ENCODE measurements at places on chromosomes 7 and 10.

- DNase-seq, result no peak
Observed at GRCh38 chr7:15000157-15000556, 97.6 kb upstream of the DGKB start.

DNA sequence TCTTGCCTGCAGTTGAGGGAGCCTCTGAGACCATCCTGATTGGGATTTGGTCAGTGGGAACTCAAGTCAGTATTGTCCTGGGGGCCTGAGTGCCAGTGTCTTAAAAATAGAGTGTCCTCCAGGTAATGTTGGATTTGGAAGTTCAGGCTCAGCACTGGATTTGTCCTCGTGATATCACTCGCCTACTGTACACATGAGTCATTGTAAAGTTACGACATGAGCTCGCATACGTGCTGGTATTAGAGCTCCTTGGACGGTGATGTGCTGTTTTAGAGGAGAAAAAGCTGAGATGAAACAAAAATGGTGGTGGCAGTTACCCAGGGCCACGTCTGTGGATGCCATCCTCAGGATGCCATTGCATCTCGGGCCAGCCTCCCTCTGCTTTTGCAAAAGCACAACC, 78.2 kb downstream of the MGMT start:
- no peak for DNase-seq

DNA sequence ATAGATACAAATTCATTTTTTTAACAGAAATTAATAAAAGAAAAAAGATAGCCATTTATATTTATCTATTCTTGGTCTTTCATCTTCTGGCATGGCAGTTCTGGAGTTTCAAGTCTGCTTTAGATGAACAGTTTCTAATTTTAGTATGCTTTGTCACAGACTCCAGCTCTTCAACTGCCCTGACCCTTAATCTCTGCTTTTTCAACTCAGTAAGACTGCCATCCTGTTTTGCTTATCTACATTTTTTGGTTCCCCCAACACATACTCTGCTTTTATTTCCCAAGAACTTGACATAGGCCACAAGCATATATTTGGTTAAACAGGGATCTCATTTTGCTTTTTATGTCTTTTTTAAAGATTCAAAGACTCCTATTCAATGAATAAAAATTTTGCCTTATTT, 309.3 kb upstream of the KCND2 start:
- no peak for DNase-seq

DNA sequence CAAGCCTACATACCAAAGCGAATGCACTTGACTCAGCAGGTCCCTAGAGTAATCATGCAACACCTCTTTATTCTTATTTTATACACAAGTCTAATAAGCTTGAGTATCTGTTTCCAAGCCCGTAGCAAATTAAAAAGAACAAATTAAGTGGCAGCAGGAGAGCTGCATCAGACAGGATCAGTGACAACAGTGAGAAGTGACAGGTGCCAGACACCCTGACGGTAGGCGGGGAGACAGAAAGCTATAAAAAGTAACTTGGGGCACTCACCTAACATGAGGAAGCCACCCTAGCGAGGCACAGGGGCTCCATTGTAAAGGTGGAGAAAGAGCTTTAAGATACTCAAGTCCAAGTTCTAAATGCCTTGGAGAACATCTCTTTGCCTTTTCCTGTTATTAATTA, 174.2 kb downstream of the PLXNA4 start:
- DNase-seq, result no peak

DNA sequence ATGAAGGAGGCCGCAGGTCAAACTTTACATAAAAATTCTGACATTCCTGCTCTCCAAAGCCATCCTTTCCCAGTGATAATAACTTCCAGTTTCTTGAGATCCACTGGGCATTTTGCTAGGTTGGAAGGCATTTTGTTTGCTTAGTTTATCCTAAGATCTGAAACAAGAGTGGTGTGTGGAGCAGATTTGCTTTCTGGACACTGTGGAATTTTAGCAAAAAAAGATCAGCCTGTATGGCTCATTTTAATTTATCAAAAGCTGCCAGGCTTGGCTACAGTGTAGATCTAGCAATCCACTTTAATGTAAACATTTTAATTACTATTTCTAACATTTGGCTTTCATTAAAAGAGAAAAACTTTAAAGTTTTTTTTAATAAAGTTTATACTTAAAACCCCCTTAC, 124.8 kb downstream of the SAMD9 start:
- no peak for DNase-seq

- DNase-seq, result no peak
Observed at GRCh38 chr10:127427926-127428325, 121.2 kb upstream of the NPS start.

DNA sequence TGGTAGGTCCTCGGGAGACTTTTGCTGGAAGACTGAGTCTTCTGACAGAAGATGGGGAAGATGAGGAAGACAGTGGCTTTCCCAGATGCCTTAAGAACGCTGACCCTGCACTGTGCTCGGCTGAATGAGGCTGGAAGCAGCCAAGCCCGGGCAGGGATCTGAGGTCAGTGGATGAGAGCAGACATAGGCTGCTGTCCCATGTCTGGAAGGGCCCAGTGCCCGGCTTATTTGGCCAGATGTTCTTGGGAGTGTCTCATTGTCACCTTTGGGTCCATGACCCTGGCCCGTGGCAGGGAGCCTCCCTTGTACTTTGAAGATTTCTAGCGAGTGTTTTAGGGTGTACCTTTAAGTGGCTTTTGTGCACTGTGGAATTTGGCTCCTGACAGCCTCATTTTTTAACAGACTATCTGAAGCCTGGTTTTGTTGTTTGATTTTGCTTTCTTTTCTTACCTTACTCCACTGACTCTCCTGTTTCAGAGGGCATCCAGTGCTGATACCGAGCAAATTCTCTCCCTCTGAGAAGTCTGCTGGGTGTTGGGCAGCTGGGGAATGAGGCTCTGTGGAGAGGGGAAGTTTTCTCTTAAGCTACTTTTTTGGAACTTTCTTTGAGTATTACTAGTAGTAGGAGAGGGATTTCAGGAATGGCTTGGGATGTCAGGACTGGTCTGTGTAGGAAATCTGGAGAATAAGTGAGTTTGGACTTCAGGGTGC, 61.4 kb downstream of the CREB5 start:
- no peak for DNase-seq

DNA sequence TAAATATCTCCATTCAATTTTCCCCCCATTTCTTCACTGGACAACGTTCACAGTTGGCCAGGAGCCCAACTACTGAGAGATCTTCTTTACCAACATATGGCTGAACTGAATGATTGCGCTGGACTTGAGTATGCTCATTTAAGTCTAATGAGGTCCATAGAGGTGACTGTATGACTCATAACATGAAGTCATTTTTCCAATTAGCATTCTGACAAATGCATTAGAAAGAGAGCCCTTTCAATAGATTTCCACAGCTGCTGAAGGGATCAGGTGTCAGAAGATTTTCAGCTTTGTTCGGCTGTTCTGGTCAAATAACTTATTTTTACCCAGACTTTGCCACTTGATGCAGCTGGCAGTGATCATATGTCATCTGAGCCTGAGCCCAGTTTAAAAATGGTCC, 438.0 kb downstream of the ETV1 start:
- no peak for DNase-seq

DNA sequence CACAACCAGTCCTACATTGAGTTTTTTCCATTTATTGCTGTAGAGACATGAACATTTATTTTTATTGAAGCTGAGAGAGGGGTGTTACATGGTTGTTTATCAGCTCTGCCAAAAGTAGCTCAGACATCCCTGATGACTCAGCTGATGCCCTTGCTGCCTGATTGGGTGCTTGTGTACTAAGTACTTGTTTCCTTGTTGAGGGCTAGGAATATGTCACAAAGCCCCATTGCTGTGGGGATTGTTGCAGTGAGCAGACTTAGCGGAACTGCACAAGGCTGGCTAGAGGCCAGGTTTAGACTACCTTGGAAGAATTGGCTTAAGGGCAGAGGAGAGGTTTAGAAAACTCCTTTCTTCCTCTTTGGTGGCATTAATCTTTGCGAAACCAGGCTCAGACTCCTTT, 110.6 kb downstream of the AUTS2 start:
- no peak for DNase-seq

GRCh38 chr10:71459513-71459912, 62.8 kb downstream of the CDH23 start:
- DNase-seq, result no peak

- no peak for DNase-seq
Observed at GRCh38 chr10:33370434-33370930, 36.0 kb upstream of the NRP1 start.

DNA sequence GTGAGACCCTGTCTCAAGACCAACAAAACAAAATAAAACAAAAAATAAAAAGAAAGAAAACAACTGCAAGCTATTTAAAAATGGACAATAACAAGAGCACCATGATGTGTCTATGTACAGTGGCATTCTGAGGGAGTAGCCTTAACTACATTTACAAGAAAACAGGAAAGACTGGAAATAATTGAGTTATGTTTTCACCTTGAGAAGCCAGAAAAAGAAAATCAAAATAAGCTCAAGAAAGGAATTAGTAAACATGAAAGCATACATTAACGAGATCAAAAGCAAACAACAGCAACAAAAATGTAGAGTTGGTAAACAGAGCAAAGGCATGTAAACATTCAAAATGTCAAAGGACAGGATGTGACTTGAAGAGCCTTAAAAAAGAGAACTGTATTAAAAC, 36.7 kb downstream of the TEX36 start:
- no peak for DNase-seq

GRCh38 chr7:37816922-37817590, 31.3 kb upstream of the NME8 start:
- DNase-seq, result no peak

DNA sequence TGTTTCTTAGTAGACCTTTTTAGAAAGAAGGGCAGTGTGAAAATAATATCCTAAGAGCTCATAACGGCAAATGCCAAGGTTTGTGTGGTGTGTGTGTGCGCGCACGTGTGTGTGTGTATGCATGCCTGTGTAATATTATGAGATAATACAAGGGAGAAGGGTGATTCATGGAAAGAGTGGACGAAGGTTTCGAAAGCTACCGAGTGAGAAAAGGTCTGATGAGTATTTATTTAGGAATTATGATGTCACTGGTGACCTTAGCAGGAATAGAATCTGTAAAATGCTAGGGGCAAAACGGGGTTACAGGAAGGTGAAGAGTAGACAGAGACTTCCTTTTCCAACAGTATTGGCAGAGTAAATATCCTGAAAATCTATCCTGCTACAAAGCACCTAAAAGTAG, 107.3 kb downstream of the AHR start:
- DNase-seq, result peak; percentile 67

DNA sequence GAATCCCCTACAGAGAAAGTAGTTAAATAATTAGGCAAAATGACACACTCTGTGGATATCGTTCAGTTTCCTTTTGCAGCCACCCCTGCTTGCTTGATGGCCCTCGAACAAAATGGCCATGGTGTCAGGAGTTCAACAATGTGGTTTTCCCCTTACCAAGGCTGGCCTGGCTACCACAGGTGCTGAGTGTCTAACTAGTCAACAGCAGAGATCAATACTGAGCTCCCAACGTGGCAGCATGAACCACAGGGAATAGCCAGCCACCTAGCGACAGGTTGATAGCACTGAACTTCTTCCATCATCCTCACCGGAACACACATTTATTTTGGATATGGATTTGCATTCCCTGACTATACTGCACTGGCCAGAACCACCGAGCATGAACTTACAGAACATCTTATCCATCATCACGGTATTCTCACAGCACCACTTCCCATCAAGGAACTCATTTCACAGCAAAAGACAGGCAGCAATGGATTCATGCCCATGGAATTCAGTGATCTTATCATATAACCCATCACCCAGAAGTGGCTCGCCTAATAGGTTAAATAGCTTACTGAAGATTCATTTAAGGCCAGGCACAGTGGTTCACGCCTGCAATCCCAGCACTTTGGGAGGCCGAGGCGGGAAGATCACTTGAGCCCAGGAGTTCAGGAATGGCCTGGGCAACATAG, 6.3 kb downstream of the C10orf67 start:
- no peak for DNase-seq

DNA sequence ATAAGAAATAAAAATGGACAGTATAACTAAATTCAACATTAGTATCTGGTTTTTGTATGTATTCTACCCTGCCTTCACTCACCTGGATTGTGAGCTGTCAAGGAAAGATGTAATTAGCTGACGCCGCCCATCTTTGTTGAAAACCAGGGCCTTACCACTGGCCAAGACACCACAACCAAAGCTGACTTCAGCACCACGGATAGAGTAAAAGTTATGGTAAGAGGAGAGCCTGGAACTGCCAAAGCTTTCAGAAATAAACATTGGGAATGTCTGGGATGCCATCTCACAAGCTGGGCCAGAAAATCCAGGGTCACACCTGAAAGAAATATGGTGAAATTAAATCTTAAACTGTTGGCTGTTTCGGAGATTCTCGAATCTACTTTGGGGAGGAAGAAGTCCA, 190.1 kb upstream of the SLC26A5 start:
- peak; percentile 9 for DNase-seq

GRCh38 chr7:17651341-17651740, 289.0 kb downstream of the SNX13 start:
- DNase-seq, result no peak

DNA sequence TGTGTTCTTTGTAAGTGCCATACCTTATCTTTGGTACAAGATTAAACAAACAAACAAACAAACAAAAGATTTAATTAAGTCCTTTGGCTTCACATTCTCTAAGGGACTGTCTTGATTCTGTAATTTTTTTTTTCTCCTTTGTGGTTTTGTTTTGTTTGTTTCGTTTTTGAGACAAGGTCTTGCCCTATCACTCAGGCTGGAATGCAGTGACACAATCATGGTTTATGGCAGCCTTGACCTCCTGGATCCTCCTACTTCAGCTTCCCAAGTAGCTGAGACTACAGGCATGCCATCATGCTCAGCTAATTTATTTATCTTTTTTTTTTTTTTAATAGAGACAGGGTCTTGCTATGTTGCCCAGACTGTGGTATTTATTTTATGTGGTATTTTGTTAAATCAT, 165.8 kb downstream of the LRRC4 start:
- DNase-seq, result no peak

DNA sequence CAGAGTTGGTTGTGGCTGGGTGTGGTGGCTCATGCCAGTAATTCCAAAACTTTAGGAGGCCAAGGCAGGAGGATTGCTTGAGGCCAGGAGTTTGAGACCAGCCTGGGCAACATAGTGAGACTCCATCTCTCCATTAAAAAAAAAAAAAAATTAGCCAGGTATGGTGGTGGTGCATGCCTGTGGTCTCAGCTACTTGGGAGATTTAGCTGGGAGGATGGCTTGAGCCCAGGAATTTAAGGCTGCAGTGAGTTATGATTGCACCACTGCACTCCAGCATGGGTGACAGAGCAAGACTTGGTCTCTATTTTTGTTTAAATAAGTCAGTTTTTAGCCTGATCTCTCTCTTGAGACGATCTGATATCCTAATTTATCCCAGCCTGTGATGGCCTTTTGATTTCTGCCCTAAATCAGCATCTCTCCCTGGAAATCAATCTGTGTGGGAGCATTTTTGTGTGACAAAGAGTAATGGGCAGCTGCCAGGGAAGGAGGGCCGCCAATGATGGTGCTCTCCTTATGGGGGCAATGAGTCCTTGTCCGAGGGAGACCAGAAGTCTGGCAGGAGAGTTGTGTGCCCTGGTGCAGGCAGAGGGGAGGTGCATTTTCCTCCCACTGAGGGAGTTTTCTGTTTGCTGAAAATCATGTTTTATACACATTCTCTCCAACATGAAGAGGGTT, 111.0 kb downstream of the NRP1 start:
- DNase-seq, result no peak

- DNase-seq, result peak; percentile 56
Observed at GRCh38 chr7:79282070-79282694, 171.3 kb downstream of the MAGI2 start.

All from stromal cell of bone marrow (primary cell).